ENCODE measurements at places on chromosomes 12 and 14.
A peak's percentile ranks its signal among the peaks of the same experiment; 100 is the strongest.

DNA sequence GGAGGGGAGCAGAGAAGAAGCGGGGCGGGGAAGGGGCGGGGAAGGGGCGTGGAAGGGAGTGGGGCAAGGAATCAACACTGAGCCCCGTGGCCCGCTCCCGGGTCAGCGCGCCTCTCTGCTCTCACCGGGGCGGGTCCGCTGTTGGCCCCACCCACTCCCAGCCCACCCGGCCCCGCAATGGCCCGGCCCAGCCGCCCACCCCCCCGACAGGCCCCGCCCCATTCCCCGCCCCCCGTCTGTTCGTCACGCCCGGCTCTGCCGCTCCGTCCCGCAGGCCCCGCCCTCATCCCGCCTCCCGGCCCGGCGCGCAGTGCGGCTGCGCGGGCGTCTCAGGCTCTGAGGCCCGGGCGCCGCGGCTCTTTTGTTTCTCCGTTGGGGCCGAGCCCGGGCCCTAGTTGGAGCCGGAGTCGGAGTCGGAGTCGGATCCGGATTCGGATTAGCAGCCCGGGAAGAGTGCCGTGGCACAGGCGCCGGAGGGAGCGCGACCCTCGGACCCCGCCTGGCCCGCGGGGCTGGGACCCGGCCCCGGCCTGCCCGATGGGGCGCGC lies at the start of gene ULK1:
Gene ULK1, plus strand, starts transcription at position 310 of the 548 bp plus-strand sequence. CDS start 380 bp downstream, outside the sequence.
- DNase-seq, result peak; percentile 85

DNA sequence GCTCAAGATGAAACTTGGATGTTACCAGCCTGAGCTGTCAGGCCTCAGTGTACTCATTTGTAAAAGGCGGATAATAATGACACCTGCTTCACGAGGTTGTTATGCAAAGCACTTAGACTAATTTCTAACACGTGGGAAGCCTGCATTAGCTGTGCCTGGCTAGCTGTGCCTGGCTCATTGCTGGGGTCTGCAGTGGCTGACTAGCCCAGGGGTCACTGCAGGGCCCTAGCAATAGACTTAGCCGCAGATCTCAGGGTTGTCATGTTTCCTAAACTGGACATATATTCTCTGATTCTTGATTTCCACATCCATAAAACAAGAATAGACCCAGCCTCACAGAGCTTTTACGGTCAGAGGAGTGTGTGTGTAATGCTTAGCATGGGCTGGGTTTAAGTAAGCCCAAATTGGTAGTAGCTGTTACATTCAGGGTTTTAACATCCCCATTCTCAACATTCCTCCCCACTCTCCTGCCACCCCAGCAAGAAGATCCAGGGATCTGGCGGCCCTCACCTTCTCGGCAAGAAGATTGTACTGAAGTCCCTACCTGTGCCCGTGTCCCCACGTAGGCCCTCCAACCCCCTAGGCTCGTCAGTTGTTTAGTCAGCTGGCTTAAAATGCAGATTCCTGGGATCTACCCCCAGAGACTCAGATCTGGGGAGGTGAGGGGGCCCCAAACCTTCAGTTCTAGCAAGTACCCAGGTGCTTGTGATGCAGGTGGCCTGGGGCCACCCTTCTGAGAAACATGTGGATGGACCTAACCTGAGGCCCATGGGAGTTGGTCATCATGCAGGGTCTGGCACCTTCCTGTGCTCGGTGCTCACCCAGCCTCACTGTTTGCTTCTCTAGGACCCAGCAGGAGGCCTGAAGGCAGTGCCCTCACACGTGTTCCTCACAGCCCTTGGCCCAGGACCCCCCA lies 8.6 kb downstream of the NR4A1 start:
- peak; percentile 57 for DNase-seq

DNA sequence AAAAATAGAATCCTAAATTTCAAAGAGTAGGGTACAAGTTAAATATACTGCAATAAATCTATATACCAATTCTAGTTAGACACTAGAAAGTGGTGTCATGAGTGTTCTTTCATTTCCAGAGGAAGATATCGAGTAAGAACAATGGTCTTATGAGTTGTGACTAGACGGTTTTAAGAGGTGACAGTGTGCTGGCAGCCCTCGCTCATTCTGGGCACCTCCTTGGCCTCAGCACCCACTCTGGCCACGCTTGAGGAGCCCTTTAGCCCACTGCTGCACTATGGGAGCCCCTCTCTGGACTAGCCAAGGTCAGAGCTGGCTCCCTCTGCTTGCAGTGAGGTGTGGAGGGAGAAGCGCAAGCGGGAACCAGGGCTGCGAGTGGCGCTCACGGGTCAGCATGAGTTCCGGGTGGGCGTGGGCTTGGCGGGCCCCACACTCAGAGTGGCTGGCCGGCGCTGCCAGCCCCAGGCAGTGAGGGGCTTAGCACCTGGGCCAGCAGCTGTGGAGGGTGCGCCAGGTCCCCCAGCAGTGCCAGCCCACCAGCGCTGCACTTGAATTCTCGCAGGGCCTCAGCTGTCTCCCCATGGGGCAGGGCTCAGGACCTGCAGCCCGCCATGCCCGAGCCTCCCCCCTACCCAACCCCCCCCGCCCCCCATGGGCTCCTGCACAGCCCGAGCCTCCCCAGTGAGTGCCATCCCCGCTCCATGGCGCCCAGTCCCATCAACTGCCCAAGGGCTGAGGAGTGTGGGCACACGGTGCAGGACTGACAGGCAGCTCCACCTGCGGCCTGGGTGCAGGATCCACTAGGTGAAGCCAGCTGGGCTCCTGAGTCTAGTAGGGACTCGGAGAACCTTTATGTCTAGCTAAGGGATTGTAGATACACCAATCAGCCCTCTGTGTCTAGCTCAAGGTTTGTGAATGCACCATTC lies 18.7 kb downstream of the PRKD1 start:
- DNase-seq, result no peak

DNA sequence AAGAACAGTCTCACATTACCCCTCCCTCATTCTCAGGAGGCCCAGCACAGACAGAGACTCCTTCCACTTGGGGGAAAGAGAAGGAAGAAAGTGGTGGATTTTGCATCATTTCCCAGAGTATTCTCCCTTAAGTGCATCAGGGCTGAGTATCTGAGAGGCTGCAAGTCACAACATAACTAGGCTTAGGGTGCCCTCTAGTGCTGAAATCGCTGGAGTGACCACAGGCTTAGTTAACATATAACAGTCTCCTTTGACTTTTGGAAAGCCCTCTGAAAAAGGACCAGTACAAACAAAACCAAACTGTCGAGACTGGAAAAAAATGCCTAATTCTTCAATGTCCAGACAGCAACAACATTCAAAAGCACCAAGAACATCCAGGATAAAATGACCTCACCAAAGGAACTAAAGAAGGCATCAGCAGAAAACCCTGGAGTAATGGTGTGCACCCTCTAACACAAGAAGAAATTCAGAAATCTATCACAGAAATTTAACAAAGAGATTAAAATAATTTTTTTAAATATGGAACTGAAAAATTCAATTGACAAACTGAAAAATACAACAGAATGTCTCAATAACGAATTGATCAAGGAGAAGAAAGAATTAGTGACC lies 412.3 kb downstream of the RPS29 start:
- no peak for DNase-seq

GRCh38 chr12:50988051-50988450 lies 35.7 kb downstream of the HIGD1C start:
- no peak for DNase-seq

- no peak for DNase-seq
These were observed 263 bp upstream of the IFT81 start for GRCh38 chr12:110123919-110124268.

DNA sequence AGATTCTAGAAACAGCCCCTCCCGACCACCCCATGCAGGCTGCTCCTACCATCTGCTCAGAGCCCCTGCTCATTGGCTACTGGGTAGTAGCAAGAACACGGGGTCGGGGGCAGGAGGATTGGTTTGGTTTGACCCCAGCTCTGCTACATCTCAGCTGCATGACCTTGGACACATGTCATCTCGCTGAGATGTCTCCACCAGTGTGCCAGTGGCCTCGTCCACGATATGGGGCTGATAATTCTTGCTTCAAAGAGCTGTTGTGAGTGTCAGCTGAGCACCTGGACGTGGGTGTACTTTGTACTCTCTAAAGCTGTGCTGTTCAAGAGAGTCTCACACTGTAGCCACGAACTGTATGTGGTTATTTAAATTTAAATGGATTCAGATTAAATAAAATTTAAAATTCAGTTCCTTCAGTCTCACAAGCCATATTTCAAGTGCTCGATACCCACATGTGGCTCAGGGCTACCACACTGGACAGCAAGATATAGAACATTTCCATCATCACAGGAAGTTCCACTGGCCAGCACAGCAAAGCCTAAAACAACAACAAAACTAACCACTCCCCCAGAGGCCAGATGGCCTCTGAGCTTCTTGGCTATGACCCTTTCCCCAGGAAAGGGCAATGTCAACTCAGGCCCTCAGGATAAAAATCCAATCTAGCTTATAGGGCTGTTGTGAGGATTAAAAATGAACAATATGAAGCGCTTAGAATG lies 18.6 kb downstream of the LTBP2 start:
- DNase-seq, result no peak

GRCh38 chr12:25800101-25800500 lies 158.4 kb upstream of the RASSF8 start:
- DNase-seq, result no peak

DNA sequence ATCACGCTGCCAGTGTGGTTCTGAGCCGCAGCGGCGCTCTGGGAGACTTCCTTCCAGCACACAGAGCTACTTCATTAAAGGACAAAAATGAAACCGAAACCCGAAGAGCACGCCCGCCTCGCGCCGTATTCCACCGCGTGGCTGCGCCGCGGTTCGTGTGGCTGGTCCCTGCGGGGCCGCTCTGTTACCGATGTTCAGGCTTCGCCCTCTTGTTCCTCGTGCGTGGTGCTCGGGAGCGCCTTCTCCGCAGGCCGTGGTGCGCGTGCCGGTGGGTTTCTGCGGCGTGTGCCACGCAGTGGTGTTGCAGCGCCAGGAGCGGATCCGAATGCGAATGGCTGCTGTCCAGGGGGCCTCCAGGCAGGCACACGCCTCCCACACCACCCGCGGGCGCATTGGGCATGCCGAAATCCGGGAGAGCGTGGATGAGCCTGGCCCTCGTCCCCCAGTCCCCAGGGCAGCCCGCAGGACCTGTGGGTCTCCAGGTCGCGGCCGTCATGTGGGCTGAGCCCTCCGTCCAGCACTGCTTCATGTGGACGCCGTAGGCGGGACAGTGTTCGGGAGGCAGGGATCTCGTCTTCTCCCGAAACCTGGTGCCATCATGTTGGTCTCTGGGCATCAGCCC lies 91.2 kb downstream of the ADGRD1 start:
- DNase-seq, result no peak

GRCh38 chr14:72104011-72104613 lies 171.9 kb downstream of the RGS6 start:
- DNase-seq, result peak; percentile 10

- no peak for DNase-seq
These were observed 40.0 kb upstream of the PCNX4 start for GRCh38 chr14:60051721-60052221.

GRCh38 chr14:52106840-52107239 lies 38.0 kb upstream of the NID2 start:
- DNase-seq, result no peak

GRCh38 chr14:36973806-36974442 lies 198.5 kb downstream of the SLC25A21 start:
- DNase-seq, result no peak

DNA sequence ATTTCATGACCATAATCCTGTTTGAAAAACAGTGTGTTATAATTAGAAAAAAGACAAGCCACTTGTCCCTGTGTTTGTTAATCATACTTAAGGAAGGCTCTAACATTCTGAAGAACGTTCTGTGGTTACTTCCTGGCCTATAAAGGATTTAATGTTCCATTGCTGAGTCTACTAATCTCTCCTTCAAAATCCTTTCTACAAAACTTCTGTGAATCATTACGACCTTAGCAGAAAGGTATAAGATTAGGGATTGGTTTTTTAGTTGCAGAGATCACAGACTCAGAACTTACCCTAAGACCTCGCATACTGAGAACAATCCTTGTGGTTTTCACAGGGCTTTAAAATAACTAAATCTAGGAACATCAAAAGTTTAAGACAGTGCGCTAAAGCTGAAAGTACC lies 48.3 kb downstream of the TMCC3 start:
- no peak for DNase-seq

GRCh38 chr14:22122829-22123560 lies 449.4 kb upstream of the OR4E1 start:
- no peak for DNase-seq

- no peak for DNase-seq
These were observed 5.9 kb upstream of the ITGB7 start for GRCh38 chr12:53212931-53213330.

- DNase-seq, result no peak
These were observed 29.1 kb downstream of the PLEKHH1 start for GRCh38 chr14:67562025-67562775.

GRCh38 chr12:57452181-57452936 lies 2.7 kb upstream of the INHBE start:
- no peak for DNase-seq

DNA sequence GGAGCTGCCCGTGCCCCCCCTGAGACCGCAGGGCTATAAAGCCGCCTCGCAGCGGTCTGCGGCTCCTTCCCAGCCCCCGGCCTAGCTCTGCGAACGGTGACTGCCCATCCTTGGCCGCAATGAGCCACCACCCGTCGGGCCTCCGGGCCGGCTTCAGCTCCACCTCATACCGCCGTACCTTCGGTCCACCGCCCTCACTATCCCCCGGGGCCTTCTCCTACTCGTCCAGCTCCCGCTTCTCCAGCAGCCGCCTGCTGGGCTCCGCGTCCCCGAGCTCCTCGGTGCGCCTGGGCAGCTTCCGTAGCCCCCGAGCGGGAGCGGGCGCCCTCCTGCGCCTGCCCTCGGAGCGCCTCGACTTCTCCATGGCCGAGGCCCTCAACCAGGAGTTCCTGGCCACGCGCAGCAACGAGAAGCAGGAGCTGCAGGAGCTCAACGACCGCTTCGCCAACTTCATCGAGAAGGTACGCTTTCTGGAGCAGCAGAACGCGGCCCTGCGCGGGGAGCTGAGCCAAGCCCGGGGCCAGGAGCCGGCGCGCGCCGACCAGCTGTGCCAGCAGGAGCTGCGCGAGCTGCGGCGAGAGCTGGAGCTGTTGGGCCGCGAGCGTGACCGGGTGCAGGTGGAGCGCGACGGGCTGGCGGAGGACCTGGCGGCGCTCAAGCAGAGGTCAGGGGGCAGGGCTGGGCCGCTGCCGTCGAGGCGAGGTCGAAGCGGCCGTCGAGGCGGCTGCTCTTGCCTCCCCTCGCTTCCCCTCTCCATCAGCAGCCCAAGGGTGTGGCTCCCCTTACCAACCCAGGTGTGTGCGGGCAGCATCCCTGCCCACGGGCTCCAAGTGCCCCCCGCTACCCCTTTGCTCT lies at the start of gene PRPH:
Gene PRPH, plus strand, starts transcription at position 66 of the 855 bp plus-strand sequence. Its CDS starts 54 bp downstream, at position 120.
- DNase-seq, result no peak

- no peak for DNase-seq
These were observed 16.2 kb downstream of the KRT80 start for GRCh38 chr12:52175371-52176350.

DNA sequence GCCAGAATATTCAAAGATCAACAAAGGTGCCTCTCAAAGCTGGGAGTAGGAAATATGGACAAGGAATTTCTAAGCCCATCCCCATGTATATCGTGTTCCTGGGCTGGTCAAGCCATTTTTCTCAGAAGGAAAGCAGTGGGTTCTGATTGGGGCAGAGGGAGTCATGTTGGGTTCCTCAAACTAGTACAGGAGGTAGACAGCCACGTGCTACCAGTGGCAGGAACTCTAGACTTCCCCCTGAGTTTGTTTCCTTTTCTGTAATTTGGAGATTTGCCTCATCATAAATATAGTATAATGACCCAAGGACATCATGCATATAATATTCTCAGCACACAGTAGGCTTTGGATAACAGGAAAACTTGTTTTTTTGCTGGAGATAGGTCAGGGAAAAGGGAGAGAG lies 16.4 kb upstream of the PLEKHH1 start:
- DNase-seq, result no peak

All from stimulated activated CD8-positive, alpha-beta memory T cell treated with anti-CD3 and anti-CD28 coated beads, Interleukin-7, amount 100 ng/mL, for 1 hour (primary cell).